Endothelial cell (in vitro differentiated cells): ENCODE measurements at places on chromosomes 6 and 20. TPM values are rescaled to one million over a fixed set of nuclear protein-coding genes. Genes with fewer than 3 reads are reported as not detected.

The BNIP5 gene
- total RNA-seq = not detected

The GSTA2 gene
- total RNA-seq = not detected

The TTK gene
- 6.6 TPM for total RNA-seq

The MEI4 gene
- total RNA-seq = 0.38 TPM

The CD83 gene
- 4.3 TPM for total RNA-seq

The RIMS4 gene
- total RNA-seq = 0.10 TPM

The MOXD1 gene
- 0.08 TPM for total RNA-seq

The RIMS1 gene
- total RNA-seq = 1.8 TPM

The RTEL1 gene
- total RNA-seq = 20.2 TPM

The DEFB132 gene
- total RNA-seq = not detected

The MSH5 gene
- 16.1 TPM for total RNA-seq

The GSS gene
- 48.3 TPM for total RNA-seq

The IL17F gene
- total RNA-seq = not detected

The L3MBTL3 gene
- 47.9 TPM for total RNA-seq

The NKX2-2 gene
- 0.82 TPM for total RNA-seq

The TRDN gene
- 9.1 TPM for total RNA-seq

The SGK2 gene
- total RNA-seq = 0.85 TPM
